ENCODE measurements at places on chromosomes 1 and 21.

DNA sequence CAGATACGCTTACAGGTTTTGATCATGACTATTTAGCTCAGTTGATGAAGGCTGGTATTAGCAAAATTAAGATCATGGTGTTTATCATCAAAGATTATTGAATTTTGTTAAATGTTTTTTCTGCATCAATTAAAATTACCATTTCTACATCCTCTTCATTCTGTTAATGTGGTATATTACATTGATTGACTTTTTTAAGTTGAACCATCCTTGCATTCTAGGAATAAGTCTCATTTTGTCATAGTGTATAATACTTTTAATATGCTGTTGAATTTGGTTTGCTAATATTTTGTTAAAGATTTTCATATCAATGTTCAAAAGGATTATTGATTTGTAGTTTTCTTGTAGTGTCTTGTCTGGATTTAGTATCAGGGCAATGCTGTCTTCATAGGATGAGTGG, 142.4 kb downstream of the LYPLAL1 start:
- no peak for DNase-seq

GRCh38 chr1:169928438-169929209, 34.9 kb upstream of the SCYL3 start:
- DNase-seq: no peak

- DNase-seq: peak; percentile 79
These were observed 83.8 kb upstream of the HOOK1 start for GRCh38 chr1:59730759-59731478.

GRCh38 chr21:38500073-38500472, 1.8 kb upstream of the ERG start:
- no peak for DNase-seq

GRCh38 chr1:228684607-228685006, 50.7 kb upstream of the RHOU start:
- DNase-seq: no peak

DNA sequence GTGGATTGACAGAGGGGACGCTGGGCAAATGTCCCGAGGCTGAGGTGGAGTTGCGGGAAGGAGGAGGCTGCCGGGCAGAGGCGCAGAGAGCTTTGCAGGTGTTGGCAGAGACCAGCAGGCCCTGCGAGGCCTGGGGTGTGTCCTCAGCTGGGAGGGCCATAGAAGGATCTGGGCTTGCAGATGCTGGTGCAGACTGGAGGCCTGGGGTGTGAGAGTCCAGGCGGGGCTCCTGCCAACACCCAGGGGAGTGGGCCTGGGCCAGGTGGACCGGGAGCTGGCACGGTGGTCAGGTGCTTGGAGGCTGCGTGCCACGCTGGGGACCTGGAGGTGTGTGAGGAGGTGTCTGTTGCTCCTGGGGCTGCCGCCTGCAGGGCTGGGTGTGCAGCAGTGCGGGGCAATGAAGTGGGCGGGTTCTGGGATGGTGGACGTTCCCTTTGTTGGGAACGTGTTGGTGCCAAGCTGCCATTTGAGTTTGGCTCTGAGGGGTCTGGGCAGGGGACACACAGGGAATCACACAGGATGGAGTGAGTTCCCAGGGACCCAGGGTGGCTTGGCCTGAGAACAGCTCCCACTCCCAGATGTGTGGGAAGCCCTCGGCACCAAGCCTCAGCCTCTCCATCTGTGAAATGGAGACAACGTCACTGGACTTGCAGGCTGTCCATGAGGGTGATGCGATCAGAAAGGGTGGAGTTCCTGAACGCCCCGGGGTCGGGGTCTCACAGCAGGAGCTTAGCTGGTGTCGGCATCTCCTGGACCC, 39.9 kb upstream of the POFUT2 start:
- DNase-seq: peak; percentile 60

DNA sequence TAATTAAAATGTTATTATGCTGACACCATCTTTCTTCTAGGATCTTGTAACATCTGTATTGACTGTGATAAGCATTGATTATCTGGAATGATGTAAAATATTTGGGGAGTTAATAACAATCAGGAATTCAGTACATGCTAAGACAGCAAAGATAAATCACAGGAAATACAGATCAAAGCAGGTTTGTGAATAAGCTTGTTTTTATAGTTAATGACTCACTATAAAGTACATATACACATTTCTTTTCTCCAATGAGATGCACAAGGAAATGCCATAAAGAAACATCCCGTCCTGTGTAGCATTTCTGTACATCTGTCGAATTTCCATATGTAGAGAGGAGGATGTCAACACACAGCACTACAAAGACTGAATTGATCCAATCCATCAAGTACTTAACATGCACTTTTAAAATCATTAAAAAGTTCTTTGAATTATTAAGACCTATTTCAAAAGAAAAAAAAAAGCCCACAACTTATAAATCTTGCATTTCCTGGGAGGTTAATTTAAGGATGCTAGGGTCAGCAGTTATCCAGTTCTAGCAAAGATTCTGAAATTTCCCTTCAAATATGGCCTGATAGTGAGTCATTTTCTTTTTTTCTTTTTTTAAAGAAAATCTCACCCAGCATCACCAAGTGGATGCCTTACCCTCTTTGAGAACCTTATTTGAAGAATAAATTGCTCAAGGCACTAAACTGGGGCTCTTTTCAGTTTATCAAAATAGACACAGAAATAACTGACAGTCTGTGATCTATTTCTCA, 243.2 kb upstream of the NR5A2 start:
- no peak for DNase-seq

DNA sequence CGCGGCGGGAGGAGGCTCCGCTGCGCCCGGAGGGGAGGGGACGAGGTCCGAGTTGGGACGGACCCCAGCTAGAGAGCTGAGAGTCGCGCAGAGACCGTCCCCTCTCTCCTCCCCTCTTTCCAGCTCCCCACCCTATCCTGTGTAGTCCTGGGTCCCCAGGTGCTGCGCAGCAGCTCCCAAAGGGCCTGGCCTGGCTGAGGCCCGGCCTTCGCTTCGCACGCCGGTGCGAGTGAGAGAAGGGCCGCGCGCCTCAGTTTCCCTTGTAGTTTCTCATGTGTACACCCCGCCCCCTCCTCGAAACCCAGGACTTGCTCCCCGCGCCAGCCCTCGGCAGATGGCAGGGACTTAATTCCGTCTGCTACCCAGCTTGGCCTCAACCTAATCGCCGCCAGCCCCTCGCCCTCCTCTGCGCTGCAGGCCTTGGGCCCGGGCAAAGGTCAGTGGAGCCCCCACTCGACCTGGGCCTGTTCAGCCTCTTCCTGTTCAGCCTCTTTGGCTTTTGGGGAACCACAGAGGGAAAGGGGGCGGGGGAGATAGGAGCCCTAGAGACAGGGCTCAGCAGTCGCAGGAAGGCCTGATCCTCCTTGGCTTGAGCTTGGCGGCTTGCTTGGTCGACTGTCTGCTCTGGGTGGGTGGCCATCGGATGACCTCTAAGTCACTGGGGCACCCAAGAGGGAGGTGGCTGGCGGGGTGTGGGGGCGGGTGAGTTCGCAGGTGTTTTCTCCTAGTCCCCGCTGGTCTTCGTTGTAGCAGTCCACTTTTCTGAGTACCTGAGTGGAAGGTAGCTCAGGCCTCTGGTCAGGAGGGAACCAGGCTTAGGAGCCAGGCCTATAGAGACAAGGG, 1.0 kb downstream of the ZNF687 start:
- peak; percentile 84 for DNase-seq

DNA sequence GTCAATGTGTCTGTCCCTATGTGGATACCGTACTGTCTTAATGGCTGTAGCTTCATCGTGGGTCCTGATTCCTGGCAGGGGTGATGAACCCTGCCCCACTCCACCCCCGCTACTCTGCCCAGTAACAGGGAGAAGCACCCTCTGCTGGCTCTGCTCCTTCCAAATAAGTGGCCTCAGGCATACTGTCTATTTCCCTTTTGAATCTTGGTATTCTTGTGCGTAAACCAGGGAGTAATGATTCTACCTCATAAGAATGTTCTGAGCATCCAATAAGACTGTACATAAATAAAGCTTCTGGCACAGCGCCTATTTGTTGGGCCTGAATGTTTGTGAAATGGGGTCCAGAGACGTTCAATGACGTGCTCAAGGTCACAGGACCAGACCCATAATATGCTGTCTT, 35.2 kb upstream of the CTPS1 start:
- no peak for DNase-seq

GRCh38 chr1:163357378-163357777, 35.6 kb downstream of the NUF2 start:
- no peak for DNase-seq

GRCh38 chr1:92940541-92940940, 20.7 kb downstream of the DIPK1A start:
- no peak for DNase-seq

DNA sequence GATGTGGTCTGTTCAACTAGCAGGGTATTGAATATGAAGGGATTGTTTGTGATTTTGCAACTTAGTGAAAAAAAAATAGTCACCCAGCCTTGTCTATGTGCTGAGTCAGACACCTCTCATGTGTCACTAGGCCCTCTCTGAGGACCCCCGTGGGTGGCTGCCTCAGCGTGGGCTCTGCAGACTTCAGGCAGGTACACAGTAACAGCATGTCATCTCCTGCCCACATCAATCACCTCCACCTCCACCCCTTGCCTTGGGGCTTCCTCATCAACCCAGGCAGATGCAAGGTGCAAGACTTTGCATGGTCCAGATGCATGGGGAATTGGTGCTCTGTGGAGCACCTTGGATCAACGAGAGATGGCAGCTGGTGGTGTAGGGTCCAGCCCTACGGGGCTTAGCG, 23.9 kb downstream of the PCP4 start:
- DNase-seq: no peak

GRCh38 chr1:36805979-36806640, 228.2 kb downstream of the GRIK3 start:
- DNase-seq: no peak

- DNase-seq: no peak
These were observed 52.9 kb downstream of the TNN start for GRCh38 chr1:175120511-175120910.

DNA sequence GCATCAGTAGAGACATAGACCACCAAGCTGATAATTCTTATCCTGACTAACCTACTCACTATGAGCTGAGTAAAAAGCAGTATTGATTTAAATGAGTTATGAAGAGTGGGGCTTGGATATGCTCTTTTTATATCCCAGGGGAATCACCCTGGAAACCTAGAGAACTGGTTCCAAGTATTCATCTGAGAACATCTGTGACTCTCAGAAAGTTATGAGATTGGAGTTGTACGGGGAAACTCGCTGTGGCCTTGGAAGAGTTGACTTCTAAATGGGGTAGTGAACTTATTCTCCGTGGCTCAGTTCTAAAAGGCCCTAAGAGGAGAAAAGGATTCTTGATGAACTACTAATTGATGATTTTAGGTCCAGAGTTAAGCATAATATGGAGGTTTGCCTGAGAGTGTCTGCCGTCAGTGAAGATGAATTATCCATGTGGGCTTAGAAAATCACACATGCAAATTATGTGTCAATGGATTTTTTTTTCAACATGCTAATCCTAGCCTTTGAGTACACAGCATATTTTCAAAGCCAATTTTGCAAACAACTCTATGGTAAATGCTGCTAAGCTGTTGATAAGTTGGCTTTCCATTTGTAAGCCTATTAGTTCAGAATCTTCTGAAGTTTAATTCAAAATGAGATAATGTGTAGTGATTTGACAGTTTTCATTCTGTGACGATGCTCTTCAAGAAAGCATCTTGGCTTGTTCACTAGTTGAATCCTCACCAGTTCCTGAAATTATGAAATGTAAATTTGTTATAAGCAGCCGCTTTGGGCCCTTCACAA, 122.7 kb downstream of the FGGY start:
- no peak for DNase-seq

GRCh38 chr21:29105218-29105617, 25.2 kb upstream of the MAP3K7CL start:
- no peak for DNase-seq

DNA sequence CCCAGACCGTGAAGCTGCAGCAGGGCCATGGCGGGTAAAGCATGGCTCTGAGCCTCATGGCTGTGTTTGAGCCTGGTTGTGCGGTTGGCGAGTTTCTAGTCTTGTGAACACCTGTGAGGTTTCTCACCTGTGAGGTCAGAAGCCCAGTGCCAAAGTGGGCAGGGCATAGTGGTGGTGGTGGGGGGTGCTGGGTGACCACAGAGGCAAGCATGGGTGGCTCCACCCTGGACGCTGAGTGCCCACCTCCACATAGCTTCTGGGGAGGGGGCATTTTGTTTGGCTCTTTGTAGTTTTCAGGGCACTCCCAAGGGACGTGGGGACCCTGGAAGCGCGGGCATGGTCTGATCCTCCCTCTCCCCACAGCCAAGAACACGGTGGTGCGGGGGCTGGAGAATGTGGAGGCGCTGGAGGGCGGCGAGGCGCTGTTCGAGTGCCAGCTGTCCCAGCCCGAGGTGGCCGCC, 91.1 kb downstream of the TRIM11 start:
- peak; percentile 66 for DNase-seq

DNA sequence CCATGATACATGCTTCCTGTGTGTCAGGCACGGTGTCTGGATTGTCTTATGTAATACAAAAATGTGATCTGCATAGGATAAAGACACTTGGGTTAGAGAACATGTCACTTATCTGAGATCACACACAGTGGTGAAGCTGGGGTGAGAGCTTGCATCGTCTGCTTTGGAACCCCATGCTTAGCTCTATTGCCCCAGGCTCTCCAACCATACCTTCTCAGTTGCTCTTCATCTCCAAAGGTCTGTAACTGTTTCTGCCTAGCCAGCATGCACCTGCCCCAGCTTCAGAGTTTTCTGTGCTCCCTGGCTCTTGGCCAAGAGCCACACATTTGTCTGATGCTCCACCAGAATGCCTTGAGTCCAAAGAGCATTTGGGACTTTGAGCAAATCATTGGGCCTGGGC, 93.9 kb upstream of the COG2 start:
- DNase-seq: no peak

GRCh38 chr1:229871078-229871676, 195.9 kb upstream of the GALNT2 start:
- no peak for DNase-seq

DNA sequence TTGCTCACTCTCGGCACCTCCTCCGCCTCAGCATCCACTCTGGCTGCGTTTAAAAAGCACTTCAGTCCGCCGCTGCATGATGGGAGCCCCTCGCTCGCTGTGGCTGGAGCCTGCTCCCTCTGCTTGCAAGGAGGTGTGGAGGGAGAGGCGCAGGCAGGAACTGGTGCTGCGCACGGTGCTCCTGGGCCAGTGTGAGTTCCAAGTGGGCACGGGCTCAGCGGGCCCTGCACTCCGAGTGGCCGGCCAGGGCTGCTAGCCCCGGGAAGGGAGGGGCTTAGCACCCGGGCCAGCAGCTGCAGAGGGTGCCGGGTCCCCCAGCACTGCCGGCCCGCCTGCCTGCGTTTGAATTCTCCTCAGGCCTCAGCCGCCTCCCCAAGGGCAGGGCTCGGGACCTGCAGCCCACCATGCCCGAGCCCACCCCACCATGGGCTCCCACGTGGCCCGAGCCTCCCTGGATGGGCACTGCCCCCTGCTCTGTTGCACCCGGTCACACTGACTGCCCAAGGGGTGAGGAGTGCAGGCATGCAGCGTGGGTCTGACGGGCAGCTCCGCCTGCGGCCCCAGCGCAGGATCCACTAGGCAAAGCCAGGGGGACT, 1599.5 kb downstream of the NCAM2 start:
- DNase-seq: no peak

GRCh38 chr1:108560874-108561459, 1.1 kb downstream of the EEIG2 start:
- peak; percentile 75 for DNase-seq

GRCh38 chr1:184469396-184469795, 82.6 kb downstream of the C1orf21 start:
- no peak for DNase-seq

- no peak for DNase-seq
These were observed 16.2 kb downstream of the INSRR start for GRCh38 chr1:156842618-156843300.

- peak; percentile 90 for DNase-seq
These were observed 27.1 kb downstream of the SNAP47 start for GRCh38 chr1:227762231-227762911.
